Sciatic nerve (tissue), 2 donors: ENCODE measurements at places on chromosomes 6 and 20. TPM values are rescaled to one million over a fixed set of nuclear protein-coding genes. Genes with fewer than 3 reads are reported as not detected.

- no peak for DNase-seq
These were observed 703.6 kb upstream of the SLC35B3 start for GRCh38 chr6:9138936-9139335.

DNA sequence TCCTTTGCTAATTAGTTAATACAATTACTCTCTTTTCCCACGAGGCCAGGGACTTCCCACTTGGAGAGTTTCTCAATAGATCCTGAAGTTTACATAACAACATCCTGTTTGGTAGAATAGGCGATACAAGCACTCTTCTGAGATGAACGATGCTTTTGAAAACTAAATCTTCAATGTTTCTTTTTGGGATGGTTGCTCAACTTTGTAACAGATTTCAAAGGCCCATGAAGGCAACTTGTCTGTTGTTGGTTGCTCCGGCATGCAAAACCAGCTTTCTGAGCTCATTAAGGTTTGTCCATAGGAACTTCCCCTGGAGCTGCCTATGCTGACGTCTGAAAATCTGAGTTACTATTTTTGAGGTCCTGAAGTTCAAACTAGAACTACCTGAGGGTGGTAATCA is 25.9 kb upstream of the ROS1 start:
- no peak for DNase-seq

DNA sequence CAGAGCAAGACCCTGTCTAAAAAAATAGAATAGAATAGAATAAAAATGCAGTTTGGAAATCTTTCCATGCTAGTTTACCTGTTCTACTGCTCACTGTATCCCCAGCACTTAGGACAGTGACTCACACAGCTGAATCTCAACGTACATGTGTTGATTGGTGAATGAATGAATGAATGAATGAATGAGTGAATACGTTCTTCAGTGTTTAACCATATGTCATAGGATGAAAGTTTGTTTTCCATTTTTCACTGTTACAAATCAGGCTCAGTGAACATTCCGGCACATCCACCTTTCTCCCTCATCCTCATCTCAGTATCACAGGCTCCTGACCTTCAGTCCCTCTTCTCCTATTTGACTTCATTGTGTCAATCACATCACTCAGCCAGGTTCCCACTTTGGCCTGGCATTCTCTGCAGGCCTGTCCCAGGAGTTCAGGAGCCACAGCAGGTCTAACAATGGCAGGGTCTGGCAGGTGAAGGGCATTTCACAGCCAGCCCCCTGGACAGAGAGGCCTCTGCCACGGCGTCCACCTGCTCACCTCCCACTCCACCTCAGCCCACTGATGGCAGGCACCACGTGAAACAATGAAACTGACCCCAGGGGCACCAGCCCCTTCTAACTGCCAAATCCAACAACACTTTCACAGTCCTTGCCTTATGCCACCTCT is 7.9 kb downstream of the ZC3H12D start:
- DNase-seq = no peak

GRCh38 chr20:21103582-21104465 is 2.3 kb downstream of the LINC00237 start:
- DNase-seq = no peak

DNA sequence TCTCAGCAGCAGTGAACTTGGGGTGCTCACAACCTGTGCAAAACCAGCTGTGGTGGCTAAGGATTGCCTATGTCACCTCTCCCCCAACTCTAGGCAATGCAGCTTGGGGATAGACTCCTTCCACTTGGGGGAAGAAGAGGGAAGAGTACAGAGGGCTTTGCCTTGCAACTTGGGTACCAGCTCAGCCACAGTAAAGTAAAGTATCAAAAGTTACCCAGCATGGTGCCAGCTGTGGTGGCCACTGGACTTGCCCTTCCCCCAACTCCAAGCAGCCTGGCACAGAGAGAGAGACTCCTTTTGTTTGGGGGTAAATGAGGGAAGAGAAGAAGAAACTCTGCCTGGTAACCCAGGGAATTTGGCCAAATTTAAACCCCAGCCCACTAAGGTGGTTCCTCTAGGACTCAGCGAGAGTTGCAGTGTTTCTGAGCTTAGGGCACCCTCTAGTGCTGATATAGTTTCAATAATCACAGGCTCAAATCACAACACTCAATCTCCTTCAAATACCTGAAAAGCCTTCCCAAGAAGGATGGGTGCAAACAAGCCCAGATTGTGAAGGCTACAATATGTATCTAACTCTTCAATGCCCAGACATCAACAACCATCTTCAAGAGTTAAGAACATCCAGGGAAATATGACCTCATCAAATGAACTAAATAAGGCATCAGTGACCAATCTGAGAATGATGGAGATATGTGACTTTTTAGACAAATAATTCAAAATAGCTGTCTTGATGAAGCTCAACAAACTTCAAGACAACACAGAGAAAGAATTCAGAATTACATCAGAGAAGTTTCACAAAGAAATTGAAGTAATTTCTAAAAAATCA is 7.6 kb upstream of the DEFB129 start:
- DNase-seq = no peak

GRCh38 chr6:227074-227782 is 65.1 kb upstream of the DUSP22 start:
- DNase-seq = no peak

DNA sequence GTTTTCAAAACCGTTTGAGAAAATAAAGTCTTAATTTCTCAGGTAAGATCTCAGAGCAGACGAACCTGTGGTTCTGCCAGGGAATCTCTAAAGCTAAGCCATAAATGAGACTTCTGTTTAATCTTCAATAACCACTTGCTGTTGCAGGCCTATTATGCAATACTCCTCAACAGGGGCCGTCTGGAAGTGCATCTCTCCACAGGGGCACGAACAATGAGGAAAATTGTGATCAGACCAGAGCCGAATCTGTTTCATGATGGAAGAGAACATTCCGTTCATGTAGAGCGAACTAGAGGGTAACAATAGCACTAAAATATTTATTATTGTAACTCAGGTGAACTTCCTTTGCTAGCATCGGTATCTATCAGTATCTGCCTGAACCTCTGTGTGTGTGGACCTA is 223.7 kb downstream of the ARHGAP18 start:
- DNase-seq = no peak

DNA sequence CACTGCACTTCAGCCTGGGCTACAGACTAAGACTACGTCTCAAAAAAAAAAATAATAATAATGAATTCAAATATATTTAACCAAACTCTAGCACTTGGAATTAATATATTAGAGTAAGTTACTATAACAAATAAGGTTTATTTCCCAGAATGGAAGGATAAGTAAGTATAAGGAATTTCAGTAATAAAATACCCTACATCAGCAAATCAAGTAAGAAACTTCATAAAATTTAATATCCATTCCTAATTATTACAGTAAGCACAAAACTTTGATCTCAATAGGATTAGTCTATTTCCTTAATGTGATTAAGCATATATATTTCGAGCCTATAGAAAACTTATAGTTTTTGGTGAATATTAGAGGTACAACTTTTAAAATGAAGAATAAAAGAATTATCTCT is 36.7 kb upstream of the SDHAF4 start:
- no peak for DNase-seq

DNA sequence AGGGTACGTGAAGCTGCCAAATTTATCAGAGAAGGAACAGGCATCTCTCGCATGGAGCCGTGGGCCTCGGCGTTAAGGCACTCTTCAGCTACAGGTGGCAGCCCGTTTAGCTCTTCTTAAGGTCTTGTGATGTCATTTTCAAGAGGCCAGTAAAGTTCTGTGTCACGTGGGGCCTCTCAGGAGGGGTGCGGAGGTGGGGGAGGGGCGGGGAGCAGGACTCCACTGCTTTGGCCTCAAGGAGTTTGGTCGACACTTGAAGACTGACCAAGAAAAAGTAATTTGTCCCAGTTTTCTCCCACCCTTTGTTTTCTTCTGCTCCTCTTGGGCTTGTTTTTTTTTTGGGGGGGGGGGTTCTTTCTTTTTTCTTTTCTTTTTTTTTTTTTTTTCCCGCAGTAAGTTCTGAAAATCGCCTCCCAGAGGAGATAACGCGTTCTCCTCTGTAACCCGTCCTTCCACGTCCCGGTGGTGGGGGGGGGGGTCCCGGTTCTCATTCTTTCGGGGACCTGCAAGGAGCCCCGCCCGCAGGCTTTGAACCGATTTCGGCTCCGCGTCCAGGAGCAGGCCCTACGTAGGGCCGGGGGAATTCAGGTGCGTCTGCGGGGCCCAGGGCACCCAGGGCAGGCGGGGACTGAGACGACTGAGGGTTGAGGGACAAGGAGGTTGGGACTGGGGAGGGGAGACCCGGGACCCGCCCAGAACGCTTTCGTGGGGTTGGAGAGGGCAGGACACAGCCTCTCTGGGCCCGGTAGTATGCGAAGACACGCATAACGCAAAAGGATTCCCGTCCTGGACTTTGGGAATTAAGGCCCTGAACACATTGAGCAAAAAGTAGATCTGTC is 26.0 kb downstream of the GPX6 start:
- DNase-seq = peak; percentile 67

DNA sequence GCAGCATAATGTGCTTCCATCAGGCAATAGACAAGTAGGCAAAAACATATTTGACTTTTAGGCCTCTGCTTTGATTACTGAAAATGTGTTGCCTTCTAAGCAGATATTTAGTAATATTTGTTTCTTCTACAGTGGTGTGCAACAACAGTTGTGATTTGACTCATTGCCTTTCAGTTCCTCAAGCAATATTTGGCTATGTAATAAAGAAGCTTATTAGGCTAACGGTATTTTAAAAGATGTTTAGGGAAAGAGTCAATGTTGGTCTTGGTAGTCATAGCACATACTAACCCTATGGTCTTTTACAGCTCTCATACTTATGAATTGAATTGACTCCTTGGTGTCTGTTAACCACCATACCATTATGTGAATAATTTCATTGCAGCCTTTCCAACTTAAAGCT is 124.1 kb downstream of the GRIK2 start:
- no peak for DNase-seq

DNA sequence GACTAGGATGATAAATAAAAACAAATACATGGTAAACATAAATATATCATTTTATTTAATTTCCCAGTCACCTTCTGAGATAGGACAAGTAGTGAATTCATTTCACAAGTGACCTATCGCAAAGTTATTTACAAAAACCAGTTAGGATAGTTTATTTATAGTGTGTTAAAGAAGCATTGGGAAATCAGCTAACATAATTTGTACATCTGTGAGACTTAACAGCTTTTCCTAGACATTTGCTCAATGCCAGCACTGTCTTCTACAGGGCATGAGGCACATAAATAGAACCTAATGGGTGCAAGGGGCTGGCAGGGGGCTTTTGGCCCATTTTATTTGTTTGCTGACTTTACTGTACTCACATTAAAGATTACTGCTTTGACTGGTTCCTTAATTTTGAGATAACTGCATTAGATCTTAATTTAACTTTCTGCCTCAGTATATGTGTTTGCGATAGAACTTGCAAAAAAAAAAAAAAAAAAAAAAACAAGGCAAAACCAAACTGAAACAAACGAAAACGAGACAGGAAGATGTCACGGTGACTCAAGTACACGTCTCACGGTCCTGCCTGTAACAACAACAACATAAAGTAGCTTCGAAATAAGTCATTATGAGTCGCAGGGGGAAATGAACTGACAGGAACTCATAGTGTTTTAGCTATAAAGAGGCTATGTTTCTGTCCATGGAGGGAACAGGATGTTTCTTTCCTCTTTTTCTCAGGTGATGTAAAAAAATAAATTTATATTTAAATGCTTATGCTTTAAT is 133.7 kb upstream of the GMDS start:
- no peak for DNase-seq

GRCh38 chr6:26088344-26088743 is 1.1 kb downstream of the HFE start:
- DNase-seq = no peak

DNA sequence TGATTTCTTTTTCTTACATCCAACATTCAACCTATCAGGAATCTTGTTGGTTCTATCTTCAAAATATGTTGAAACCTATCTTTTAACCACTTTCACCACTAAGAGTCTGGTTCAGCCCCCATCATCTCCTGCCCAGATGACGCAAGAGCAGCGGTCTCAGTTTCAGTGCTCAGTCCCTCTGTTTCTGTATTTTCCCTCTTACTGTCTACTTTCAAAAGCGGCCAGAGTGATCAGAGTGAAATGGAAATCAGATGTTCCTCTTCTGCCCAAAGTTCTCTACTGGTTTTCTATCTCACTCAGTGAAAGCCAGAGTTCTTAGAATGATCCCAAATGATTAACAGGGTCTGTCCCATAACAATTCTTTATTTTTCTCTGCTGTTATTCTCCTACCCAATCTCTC is 147.9 kb upstream of the PDE7B start:
- no peak for DNase-seq

The BTN1A1 gene
- total RNA-seq = not detected

The SIRPD gene
- not detected for total RNA-seq
